Panc1 (cell line): ENCODE measurements at places on chromosomes 3 and 15. TPM values are rescaled to one million over a fixed set of nuclear protein-coding genes. Genes with fewer than 3 reads are reported as not detected.

- DNase-seq = no peak
Observed at GRCh38 chr3:25558121-25558520, 106.6 kb downstream of the TOP2B start.

DNA sequence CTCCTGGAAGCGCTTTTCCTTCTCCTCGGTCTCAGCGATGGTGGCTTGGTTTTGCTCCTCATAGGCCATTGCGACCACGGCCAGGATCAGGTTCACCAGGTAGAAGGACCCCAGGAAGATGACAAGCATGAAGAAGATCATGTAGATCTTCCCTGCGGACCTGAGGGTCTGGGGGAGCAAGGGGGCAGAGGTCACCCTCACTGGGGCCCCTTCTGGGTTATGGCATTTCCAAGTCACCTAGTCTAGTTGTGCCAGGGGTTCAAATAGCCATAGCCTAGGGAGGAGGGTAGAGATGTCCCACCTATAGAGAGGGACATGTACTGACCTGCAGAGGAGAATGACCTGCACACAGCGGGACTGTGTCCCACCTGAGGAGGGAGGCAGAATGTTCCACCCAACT is 43.5 kb downstream of the SCN5A start:
- no peak for DNase-seq

The INSYN1 gene
- 2.6 TPM for total RNA-seq

- DNase-seq = no peak
Observed at GRCh38 chr3:64814351-64814750, 126.6 kb upstream of the ADAMTS9 start.

- no peak for DNase-seq
Observed at GRCh38 chr15:86919581-86919980, 839.9 kb downstream of the AGBL1 start.

- DNase-seq = no peak
Observed at GRCh38 chr3:159818997-159819500, 169.6 kb upstream of the IL12A start.

The GRAMD1C gene
- total RNA-seq = 3.9 TPM

DNA sequence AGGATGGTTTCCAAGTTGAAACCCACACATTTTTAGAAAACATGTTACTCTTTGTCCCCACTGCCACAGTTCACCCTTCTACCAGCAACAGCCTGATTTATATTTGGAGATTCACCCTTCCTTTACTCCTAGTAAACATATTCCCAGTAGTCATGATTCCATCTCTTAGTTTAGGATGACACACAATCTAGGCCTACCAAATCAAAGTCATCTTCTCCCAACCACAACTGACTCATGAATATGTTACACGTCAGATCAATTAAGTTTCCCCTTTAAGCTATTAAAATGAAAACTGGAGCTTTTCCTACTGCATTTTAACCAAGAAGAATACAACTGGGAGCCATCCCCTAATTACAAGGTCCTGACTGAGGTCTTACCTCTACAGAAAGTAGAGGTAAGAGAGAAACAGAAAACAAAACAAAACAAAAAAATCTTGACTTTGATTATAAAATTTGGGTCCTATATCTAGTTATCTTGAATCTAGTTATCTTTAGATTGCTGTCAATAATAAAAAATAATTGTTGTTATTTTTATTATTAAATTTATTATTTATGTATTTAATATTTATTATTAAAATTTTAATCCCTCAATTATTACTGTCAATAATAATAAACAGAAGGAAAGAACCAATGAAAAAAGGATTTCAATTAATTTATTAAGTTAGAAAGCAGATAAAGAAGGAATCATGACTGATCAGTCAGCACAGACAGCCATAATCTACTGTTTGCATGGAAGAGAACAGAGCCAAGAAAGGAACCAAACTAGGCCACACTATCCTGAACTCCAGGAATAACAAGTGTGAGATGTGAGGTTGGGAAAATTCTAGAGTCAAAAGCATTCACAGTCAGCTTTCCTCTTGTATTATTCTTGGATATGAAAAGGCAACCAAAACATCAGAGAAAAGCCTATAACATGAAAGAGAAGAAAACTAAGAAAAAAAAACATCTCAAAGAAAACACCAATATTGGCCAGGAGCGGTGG is 12.5 kb downstream of the DPH6 start:
- no peak for DNase-seq

GRCh38 chr3:8095724-8096123 is 405.9 kb upstream of the LMCD1 start:
- DNase-seq = no peak

DNA sequence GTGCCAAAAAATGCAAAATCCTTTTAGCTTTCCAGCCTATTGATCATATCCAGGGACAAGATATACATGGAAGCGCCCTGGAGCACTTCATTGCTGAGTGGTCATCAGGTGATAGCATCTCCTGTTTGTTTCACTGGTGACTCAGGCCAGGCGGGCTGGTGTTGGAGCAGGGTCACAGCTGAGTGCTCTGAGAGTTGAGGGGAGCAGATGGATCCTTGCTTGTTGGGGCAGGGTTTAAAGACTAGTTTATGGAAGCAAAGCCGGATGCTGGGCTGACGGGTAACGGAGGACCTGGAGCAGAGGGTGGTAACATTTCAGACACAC is 405.0 kb upstream of the TPM1 start:
- no peak for DNase-seq

The TJP1 gene
- 79.1 TPM for total RNA-seq

The MOBP gene
- total RNA-seq = not detected

- no peak for DNase-seq
Observed at GRCh38 chr15:91974321-91974720, 120.8 kb downstream of the SLCO3A1 start.

DNA sequence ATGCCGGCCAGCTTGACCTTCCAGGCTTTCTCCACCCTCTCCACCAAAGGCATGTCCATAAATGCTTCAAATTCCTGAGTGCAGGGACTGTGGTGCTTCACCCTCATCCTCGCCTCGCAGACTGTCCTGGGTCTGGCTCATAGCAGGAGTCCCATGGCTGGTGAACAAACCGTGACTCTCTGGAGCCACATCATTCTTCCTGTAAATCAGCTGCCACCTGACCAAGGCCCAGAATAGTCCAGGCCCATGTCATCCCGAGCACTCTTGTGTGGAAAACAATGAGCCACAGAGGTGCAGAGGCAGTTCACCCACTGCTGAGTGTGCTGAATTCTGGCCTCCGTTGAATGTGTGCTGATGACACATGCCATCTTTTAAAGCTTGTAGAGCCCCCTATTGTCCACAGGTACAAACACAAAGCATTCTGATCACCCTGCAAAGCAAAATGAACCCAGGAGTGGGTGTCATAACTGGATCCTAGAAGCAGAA is 68.6 kb downstream of the ABHD5 start:
- DNase-seq = no peak
